ENCODE measurements at places on chromosomes 1 and 21. TPM values are rescaled to one million over a fixed set of nuclear protein-coding genes. Genes with fewer than 3 reads are reported as not detected.

The PDZK1 gene
- total RNA-seq = 0.30 TPM

The PEX10 gene
- 9.6 TPM for total RNA-seq

DNA sequence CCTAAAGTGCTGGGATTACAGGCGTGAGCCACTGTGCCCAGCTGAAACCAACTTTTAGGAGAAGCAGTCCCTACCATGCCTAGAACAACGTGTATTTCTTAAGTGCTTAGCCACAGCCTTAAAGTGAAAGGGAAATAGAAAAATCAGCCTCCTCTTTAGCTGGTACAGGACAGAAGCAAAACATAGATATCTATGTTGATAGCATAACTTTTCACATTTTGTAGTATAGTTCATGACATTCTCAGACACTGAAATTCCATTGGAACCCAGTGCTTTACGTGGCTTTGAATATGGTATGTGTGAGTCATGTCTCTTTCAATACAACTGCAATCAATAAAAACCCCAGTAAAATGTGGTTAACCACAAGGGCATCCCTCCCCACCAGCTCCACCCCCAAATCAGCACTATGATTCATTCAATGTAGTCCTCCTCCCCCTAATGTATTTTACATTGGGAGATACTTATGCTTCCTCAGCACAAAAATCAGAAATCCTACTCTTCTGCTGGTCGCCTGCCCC, 32.1 kb downstream of the TGFB2 start:
- H3K27me3 ChIP-seq = peaks cover 36% of the 10 kb centered on the region
- peak overlapping the region; percentile 71 for H3K27ac ChIP-seq
- no peaks in the 10 kb centered on the region for H3K36me3 ChIP-seq

DNA sequence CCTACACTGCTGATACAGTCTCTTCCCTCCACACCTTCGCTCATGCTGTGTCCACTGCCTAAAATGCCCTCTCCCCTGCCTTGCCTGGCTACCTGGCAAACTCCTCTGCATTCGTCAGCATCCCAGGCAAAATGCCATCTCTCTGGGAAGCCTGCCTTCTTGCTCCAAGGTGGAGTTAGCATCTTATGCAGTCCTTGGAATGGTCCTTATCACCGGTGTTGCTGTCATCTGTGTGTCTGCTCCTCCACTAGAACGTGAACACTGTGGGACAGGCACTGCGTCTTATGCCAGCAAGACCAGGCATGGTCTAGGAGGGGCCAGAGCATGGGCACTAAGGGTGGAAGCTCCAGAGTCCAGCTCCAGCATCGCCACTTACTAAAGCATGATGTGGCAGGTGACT, 211.8 kb downstream of the MATN1 start:
- H3K4me1 ChIP-seq = no peaks in the 10 kb centered on the region
- H3K36me3 ChIP-seq = no peaks in the 10 kb centered on the region
- no peak overlapping the region for H3K4me3 ChIP-seq
- no peak overlapping the region for H3K27ac ChIP-seq
- H3K27me3 ChIP-seq = peaks cover 1% of the 10 kb centered on the region

- H3K36me3 ChIP-seq = no peaks in the 10 kb centered on the region
- H3K4me3 ChIP-seq = no peak overlapping the region
- peaks cover 7% of the 10 kb centered on the region for H3K4me1 ChIP-seq
- DNase-seq = no peak
- H3K27me3 ChIP-seq = peaks cover 18% of the 10 kb centered on the region
Observed at GRCh38 chr1:87318056-87318650, 10.5 kb upstream of the LMO4 start.

- H3K27me3 ChIP-seq = no peaks in the 10 kb centered on the region
- no peaks in the 10 kb centered on the region for H3K36me3 ChIP-seq
- no peak overlapping the region for H3K27ac ChIP-seq
- no peaks in the 10 kb centered on the region for H3K4me1 ChIP-seq
- H3K4me3 ChIP-seq = no peak overlapping the region
Observed at GRCh38 chr1:192941722-192942411, 117.3 kb downstream of the UCHL5 start.

DNA sequence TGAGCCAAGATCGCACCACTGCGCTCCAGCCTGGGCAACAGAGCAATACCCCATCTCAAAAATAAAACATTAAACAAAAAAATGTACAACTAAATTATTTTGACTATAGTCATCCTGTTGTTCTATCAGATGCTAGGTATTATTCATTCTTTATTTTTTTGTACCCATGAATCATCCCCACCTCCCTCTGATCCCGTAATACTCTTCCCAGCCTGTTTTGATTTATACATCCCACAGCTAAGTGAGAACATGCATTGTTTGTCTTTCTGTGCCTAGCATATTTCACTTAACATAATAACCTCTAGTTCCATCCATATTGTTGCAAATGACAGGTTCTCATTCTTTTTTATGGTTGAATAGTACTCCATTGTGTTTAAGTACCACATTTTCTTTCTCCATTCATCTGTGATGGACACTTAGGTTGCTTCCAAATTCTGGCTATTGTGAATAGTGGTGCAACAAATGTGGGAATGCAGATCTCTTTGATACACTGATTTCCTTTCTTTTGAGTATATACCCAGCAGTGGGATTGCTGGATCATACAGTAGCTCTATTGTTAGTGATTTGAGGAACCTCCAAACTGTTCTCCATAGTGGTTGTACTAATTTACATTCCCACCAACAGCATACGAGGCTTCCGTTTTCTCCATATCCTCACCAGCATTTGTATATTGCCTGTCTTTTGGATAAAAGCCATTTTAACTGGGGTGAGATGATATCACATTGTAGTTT, 84.4 kb downstream of the MACF1 start:
- no peaks in the 10 kb centered on the region for H3K27me3 ChIP-seq
- peaks cover 53% of the 10 kb centered on the region for H3K36me3 ChIP-seq
- peaks cover 3% of the 10 kb centered on the region for H3K4me1 ChIP-seq
- DNase-seq = no peak
- H3K4me3 ChIP-seq = no peak overlapping the region
- no peak overlapping the region for H3K27ac ChIP-seq
